Activated T-cell treated with anti-CD3 and anti-CD28 coated beads for 24 hours (primary cell): ENCODE measurements at places on chromosomes 16 and 17.

GRCh38 chr16:68713361-68713760 lies 23.7 kb upstream of the CDH1 start:
- DNase-seq, result no peak

DNA sequence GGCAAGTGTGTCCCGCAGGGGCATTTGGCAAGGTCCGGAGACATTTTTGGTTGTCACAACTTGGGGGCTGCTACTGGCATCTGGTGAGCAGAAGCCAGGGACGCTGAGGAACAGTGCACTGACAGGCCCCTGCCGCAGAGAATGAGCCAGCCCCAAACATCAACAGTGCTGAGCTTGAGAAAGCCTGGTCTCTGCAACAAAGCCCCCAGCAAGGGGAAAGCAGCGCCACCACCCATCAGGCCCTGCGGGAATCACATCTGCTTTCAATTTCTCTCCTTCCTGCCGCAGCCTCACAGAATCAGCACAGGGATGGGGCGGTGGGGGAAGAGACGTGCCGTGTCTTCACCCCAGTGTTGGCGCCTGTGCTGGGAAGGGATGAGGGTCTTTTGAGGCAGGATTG lies 14.8 kb upstream of the PRPSAP1 start:
- DNase-seq, result no peak

- DNase-seq, result no peak
Observed at GRCh38 chr17:74566132-74566753, 1.1 kb downstream of the CD300H start.

GRCh38 chr16:51648526-51648925 lies 497.5 kb upstream of the SALL1 start:
- no peak for DNase-seq

- no peak for DNase-seq
Observed at GRCh38 chr16:57422026-57422944, 17.7 kb downstream of the CCL17 start.

DNA sequence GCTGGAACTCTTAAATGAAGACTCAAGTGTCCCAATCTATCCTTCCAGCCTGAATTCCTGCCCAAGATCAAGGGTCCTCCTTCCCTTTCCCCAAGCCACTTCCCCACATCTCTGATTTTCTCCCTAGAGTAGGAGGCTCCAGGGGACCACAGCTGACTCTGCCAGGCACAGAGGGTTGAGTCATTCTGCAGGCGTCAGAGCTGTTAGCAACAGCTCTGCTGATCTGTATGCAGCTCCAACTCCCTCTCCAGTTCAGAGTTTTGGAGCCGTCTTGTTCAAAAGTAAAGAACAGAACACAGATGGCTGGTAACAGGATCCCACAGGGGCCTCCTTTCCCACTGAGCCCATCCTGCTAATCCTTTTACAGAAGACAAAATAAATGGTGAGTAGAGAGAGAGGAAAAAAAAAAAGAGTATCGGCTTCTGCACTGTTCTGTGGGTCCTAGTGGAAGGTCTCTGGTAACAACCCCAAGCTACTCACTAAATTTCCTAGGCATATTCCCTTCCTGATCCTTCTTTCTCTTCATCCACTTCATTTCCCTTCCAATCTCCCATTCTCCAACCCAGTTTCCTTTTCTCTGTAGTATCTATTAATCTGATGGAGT lies 13.4 kb upstream of the TAOK1 start:
- DNase-seq, result no peak

GRCh38 chr16:50696126-50696525 lies 2.7 kb downstream of the NOD2 start:
- DNase-seq, result no peak

- no peak for DNase-seq
Observed at GRCh38 chr16:69942627-69943170, 8.4 kb upstream of the CLEC18A start.

GRCh38 chr17:59396134-59396826 lies 64.8 kb downstream of the YPEL2 start:
- DNase-seq, result no peak

GRCh38 chr17:83152745-83153611 lies 73.6 kb downstream of the METRNL start:
- no peak for DNase-seq
